Fibroblast of skin of abdomen (primary cell): ENCODE measurements at places on chromosomes 5 and 9.

DNA sequence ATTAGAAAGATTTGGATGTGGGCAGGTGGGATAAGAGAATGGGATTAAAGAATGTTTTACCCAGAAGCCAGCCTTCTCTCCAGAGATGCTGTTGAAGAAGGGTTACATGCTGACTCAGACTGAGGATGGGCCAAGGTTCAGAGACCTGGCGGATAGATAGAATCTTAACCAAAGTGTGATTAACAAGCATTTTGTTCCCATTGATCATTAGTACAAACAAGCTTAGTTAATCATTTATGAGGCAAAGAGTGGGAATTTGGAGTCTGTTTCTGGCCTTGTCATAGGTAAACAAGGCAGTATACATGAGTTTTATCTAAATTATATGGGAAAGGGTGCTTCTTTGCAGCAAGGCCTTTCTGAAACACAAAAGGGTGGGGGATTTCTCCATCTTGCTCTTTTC is 20.8 kb upstream of the DTWD2 start:
- DNase-seq: no peak

DNA sequence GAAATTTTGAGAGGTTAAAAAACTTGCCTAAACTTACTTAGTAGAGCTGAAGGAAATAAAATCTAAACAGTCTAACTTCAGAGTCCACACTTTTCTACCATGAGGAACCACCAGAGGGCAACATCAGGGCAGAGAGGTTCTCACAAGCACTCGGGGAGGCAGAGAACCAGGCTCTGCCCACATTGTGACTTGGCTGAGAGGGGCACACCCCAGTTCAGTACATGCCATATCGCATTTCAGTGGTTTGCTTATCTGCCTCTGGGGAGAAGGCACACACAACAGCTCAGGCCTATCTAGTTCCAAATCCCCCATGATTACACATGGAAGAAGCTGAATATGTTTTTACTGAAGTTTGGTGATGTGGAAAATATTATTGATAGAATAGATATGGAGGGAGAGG is 49.2 kb downstream of the EQTN start:
- DNase-seq: peak; percentile 16

DNA sequence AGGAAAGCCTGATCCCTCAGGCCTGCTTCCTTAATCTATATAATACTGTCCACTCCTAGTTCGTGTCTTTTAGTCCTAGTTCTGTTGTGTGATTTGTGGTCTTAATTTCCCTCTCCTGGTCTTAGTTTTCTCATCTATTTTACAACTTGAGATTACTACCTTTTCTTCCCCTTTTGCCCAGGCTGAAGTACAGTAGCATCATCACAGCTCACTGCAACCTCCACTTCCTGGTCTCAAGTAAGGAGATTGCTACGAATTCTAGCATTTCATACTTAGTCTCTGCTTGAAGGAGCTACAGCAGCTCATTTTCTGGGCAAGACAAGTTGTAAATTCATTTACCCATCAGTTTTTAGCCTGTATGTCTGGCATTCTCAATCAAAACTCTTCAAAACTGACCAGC is 5.5 kb downstream of the TRIM32 start:
- no peak for DNase-seq

DNA sequence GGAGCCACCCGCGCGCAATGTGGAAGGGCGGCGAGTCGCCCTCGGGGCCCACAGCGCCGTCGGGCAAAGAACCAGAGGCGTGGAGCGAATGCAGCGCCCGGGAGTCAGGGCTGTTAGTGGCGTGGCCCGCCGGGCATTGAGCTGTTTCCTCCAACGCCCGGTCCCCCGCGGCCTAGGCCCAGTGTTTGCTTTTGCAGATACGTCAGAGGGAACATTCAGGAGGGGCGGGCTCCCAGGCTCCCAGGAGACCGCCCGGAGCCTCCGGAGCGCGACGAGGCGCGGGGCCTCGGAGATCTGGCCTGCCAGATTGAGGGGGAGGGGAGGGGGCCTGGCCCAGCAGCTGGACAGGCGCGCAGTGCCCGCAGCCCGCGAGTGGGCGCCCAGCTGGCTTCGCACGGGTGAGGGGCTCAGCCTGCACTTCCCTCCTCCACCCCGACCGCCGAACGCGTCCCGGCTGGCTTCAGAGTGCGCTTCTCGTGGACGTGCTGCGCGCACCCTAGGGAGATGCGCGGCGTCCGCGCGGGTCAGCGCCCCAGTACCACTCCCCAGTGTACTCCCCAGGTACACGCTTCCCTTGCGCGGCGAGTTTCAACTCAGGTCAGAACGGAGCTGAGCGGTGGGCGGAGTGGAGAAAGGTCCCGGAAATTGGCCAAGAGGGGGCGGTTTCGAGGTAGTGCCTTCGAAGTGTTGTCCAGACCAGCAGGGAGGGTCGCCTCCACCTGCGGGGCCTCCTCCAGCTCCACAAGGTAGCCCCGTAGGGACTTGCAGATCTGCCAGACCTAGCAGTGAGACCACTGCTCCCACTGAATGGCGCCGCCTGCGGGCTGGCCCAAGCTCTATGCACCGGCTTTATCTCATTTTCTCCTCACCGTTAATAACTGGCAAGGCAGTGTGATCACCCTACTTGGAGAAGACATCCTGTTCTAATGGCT is 130.4 kb downstream of the TMEM174 start:
- peak; percentile 42 for DNase-seq

DNA sequence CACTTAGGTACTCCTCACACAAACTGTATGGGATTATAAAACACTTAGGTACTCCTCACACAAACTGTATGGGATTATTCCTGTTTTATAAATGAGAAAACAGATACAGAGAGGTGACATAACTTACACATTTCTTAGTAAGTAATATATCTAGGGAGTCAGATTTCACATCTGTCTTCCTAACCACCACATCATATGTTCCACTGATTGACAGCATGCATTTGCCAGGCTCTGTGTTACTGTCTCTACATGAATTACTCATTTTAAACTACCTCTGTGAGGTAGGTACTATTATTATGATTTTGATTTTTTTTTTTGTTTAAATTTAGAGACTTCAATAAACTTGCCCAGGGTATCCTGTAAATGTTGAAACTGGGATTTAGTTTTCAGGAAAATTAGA is 232.7 kb downstream of the CCDC171 start:
- no peak for DNase-seq

GRCh38 chr5:151023651-151024050 is 3.3 kb downstream of the GPX3 start:
- DNase-seq: no peak

GRCh38 chr9:93451849-93452709 is 594 bp downstream of the FAM120A start:
- peak; percentile 32 for DNase-seq

- DNase-seq: peak; percentile 6
Measured at GRCh38 chr5:64765804-64766504, 2.5 kb downstream of the SREK1IP1 start.

DNA sequence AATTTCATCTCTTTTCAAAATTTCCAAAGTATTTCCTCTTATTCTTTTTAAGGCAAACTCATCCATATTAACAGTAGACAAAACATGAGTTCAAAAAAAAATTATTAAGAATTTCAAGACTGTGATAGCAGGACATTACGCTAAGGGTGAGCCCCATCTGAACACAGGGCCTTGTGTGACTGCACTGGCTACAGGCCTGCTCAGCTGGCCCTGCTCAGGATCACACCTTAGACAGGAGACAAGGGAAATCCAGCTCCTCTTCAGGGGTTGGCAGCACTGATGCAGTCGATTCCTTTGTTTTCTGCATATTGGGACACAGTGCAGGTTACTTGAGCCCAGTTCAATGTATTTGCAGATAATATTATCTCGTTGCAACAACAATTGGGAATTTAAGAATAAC is 444.7 kb downstream of the PLK2 start:
- DNase-seq: no peak

DNA sequence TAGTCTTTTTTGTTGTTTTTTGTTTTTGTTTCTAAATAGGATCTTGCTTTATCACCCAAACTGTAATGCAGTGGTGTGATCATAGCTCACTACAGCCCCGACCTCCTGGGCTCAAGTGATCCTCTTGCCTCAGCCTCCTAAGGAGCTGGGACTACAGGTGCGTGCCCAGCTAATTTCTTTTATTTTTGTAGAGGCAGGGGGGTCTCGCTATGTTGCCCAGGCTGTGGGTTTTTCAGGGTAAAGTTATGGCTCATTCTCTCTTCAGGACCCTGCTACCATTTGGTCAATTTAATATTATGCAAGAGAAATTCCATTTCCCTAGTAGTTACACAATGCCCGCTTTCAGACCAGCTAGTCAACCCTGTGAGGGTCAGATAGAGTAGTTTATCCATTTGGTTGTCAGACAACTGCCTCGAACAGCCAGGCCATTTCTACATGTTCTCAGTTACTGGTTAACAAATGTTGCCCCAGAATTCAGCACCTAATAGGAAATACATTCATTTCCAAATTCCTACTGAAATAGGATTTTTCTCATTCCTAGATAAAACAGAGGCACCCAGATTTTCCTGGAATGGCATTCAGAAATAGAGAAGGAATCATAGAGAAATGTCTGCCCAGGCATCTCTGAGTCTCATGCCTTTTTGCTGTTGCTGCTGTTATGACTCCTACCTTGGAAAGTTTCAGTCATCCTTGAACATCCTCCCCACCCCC is 6.4 kb upstream of the GLIS3 start:
- peak; percentile 71 for DNase-seq

- peak; percentile 93 for DNase-seq
Measured at GRCh38 chr5:173764332-173765028, 123.7 kb upstream of the CPEB4 start.

- DNase-seq: no peak
Measured at GRCh38 chr5:169913479-169913878, 66.8 kb downstream of the INSYN2B start.

DNA sequence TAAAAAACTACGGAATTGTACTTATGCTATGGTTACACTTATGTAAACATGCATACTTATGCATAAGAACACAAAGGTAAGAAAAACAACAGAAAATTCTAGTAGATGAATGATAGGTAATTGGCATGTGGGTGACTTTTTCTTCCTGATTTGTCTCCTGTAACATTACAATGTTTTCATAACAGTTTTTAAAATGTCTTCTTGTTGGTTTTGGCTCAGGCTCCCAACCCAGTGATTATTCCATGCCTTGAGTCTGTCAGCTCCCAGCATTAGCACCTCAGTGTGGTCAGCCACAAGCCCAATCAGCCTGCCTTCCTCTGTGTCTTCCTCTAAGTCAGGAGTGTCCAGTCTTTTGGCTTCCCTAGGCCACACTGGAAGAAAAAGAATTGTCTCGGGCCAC is 7.9 kb upstream of the FOXE1 start:
- DNase-seq: no peak

- no peak for DNase-seq
Measured at GRCh38 chr5:168171901-168172759, 119.3 kb upstream of the WWC1 start.

- DNase-seq: no peak
Measured at GRCh38 chr9:112752334-112753125, 2.0 kb downstream of the SNX30 start.
